ENCODE measurements at places on chromosomes 2 and 18.

GRCh38 chr2:16791496-16791895 lies 125.9 kb upstream of the CYRIA start:
- DNase-seq, result no peak

DNA sequence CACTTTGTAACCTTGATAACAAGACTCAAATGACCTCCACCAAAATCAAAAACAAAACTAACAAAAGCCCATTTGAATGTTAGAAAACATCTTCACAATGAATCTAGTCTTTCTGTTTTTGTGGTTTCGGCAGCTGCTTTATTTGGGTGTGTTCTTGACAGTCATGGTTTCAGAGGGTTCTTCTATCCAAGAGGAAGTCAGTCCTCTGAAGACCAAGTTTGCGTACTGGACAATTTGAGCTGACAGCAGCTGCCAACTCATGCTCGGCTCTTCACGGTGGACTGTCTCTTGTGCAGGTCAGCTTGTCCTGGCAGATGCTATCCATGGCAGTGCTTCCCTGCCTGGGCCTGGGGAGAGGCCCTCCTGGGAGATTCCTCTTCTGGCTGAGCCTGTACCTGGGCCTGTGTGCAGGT lies 91.0 kb downstream of the TMEM17 start:
- no peak for DNase-seq

- DNase-seq, result no peak
These were observed 317.1 kb upstream of the CWC22 start for GRCh38 chr2:180324182-180324581.

GRCh38 chr2:50650403-50650810 lies 381.5 kb downstream of the NRXN1 start:
- DNase-seq, result no peak

- DNase-seq, result no peak
These were observed 9.0 kb downstream of the DTNB start for GRCh38 chr2:25664183-25664964.

- DNase-seq, result no peak
These were observed 13.2 kb downstream of the CNNM4 start for GRCh38 chr2:96773922-96774321.

DNA sequence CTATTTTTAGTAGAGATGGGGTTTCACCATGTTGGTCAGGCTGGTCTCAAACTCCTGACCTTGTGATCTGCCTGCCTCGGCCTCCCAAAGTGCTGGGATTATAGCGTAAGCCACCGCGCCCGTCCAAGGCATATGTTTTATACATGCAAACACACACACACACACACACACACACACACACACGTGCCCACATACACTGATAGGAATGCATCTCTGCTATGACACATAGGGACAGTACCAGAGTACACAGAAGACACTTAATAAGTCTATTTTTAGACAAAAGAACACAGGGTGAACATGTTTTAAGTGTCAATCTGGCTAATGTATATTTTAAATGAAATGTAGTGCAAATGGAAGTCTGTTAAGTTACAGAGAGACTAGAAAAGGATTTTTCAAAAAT lies 10.7 kb upstream of the RNF103 start:
- DNase-seq, result no peak

- DNase-seq, result peak; percentile 78
These were observed 1.4 kb downstream of the FZD5 start for GRCh38 chr2:207768168-207768865.

DNA sequence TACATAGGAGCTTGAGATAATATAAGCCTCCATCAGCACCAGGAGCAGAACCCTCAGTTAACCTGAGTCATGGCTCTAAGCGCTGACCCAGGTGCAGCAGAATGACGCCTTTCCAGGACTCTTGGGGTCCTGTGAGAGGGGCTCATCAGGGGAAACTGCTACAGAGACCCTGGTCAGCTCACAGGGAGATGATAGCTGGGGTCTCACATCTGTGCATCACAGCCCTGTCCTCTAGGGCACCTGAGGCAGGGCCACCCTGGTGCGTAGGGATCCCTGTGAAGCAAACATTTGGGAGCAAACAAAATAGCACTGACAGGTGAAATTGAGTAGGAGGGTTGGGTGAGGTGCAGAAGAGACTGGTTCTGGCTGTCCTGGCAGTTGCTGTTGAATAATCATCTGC lies 219.2 kb downstream of the SH3RF3 start:
- no peak for DNase-seq

DNA sequence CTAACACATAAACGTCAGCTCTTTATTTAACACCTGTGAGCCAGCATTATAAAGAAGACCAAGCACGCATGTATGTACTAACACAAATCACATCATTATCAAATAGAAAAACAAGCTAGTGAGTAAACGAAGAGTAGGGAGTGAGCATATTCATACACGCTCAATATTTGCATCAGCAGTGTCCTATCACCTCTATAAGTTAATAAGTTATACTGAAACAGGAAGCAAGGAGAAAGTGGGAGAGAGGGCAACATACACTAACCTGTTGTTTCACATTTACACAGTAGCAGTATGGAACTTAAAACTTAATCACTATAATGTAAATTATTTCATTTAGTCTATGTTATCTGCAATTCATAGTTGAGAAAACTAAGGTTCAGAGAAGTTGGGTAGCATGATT lies 321.5 kb upstream of the TANK start:
- no peak for DNase-seq

- DNase-seq, result no peak
These were observed 66.2 kb downstream of the CUL3 start for GRCh38 chr2:224518806-224519580.

GRCh38 chr2:235937526-235937925 lies 230.7 kb downstream of the GBX2 start:
- no peak for DNase-seq

GRCh38 chr2:42864641-42865280 lies 72.4 kb upstream of the HAAO start:
- DNase-seq, result no peak

- no peak for DNase-seq
These were observed 236.2 kb downstream of the IKZF2 start for GRCh38 chr2:212915121-212915782.

GRCh38 chr2:78034706-78035105 lies 512.5 kb upstream of the LRRTM4 start:
- no peak for DNase-seq

DNA sequence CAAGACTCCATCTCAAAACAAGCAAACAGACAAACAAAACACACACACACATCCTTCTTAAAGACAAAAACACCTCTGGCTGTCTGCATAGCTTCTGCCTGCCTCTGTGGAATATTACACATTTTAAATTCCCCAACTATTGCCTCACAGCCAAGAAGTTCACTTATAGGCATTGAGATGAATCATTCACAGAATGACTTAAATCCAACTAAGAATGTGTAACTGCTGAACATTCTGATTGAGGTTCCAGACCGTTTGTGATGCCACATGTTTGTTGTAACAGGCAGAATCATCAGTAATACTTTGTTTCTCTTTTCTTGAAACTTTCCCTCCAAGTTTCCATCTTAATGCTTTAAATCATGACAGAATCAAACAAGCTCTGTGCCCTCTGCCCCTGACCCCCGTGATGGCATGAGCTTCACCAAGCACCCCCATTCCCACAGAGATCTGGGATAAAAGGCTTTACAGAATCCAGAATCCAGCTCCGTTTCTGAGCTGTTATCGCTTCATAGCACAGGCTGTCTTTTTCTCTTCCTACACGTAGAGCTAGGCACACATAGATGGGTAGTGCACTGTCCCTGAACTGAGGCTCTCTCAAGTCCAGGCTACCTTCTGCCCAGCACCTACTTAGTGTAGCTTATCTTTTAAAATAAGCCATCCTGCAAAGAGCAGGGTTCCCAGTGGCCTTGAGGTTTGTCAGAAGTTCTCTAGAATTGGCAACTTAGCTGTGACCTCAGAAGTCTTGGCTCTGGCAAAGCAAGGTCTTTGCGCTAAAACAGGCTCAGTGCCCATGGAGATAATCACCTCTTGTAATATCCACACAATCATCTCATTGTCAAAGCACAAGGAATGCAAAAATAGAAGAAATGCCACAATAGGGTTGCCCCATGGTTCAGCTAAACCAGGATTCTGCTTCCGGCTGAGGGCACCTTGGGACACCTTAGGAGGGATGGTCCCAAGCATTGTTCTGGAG lies 32.9 kb downstream of the EPAS1 start:
- DNase-seq, result no peak

GRCh38 chr2:168137510-168138180 lies 109.8 kb downstream of the STK39 start:
- DNase-seq, result no peak

GRCh38 chr2:64085936-64086335 lies 58.3 kb downstream of the PELI1 start:
- no peak for DNase-seq

DNA sequence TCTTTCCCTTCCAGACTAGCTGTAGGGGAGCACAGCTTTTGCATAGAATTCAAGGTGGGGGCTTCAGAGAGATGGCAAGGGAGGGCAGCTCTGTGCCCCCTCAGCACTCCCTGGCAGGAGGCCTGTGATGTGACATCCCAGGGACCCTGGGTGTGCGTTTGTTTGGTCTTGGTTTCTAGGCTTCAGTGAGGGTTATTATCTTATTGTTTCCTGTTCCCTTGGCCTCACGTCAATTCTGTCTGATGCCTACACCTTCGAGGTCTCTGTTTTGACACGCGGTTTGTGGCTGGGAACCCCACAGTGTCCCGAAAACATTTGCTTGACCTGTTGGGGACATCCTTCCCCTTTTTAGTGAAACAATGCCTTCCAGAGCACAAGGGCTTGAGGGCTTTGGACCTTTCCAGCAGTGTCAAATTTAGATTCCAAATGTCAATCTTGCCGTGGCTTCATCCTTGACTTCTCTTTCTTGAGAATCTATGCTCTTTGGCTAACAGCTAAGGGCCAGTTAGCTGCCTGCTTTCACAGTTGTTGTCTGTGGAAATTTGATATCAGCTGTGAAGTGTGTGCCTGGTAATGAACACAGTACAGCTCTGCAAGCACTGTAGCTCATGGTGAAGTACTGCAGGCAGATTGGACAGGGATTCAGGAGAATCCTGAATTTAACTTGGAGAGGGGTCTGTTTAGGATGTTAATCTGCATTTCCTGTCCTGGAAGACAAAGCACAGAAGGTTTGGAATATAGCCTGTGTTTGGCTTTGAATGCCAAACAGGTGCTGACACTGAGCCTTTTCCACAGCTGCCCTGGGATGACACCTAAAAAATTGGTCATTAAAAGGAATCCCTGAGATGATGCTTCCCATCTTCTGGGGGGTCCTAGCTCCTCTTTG lies 108.2 kb upstream of the CXCR4 start:
- DNase-seq, result no peak

- peak; percentile 41 for DNase-seq
These were observed 84.9 kb downstream of the TPO start for GRCh38 chr2:1498176-1498575.

DNA sequence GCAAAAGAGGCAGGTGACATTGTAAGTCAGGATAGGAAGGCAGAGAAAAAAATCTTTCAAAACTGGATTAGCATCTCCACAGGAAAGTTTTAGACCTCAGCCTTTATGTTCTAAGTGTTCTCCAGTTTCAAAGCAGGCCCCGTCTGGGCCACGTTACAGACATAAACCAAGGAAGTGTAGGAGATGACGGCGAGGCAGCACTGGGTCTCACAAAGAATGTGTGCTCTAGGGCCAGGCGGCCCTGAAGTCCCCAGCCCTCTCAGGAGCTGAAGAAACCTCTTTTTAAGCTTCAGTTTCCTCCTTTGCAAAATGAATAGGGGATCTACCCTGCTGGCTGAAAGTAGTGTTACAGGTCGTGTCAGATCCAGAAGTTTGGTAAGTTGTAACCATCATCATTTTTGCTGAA lies 81.7 kb downstream of the SPRED2 start:
- no peak for DNase-seq

DNA sequence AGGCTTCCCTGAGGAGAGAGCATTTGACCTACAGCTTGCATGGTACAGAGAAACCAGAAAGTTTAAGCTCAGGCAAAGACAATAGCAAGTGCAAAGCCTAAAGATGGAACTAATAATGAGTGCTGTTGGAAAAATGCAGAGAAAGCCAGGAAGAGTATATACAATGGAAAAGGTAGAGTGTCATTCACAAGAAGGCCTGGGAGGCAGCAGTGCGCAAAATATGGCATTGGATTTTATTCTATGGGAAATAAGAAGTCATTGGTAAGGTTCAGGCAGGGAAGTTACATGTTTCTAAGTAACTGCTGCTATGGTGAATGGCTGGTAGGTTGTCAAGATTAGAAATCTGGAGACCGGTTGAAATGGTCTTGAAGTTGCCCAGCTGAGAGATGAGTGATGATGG lies 2167.3 kb upstream of the CELF4 start:
- no peak for DNase-seq

GRCh38 chr2:184598316-184599053 lies at the start of gene ZNF804A:
Gene ZNF804A (plus strand): TSS chr2:184598529. CDS start chr2:184598960, 431 bp downstream.
- peak; percentile 75 for DNase-seq

Measured in upper lobe of right lung (tissue), 1 donor.